Activated T-cell treated with anti-CD3 and anti-CD28 coated beads for 24 hours (primary cell): ENCODE measurements at places on chromosomes 12 and 14.

DNA sequence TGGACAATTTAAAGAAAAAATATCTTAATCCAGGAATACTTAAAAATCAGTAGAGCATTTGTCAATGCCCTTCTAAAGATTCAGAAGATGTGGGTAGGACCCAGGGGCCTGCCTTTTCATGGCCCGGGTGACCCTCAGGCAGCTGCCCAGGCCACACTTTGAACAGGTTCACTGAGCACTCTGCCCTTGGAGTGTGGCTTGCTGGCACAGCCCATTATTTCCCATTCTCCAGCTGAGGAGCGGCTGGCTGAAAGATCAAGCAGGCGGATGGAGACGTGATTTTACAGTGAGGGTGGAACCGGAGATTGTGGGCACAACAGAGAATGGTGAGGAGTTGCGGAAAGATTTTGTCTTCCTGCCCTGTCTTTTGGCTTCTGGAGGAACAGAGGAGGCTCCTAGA, 7.1 kb upstream of the PRPH start:
- no peak for DNase-seq

GRCh38 chr12:116945886-116946550, 35.3 kb downstream of the FBXW8 start:
- no peak for DNase-seq

DNA sequence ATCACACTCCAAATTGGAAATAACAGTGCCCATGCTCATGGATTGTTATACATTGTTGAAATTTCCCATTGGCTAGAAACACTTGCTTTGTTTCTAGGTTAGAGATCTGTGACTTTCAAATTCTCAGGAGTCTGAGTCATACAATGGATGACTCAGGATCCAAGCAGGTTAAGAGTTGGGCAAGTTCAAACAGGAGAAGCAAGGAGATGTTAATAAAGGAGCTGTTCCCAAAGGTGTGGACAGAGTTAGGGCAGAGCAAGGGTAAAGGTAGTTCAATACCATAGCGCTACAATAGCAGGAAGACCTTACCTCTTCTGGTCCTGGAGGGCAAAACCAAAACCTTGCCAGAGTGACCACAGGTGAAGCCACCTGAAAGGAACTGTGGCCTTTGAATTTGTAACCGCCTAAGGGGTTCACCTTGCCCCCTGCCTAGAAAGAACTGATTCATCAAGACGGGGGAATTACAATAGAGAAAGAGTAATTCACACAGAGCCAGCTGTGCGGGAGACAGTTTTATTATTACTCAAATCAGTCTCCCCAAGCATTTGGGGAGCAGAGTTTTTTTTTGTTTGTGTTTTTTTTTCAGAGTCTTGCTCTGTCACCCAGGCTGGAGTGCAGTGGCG, 4.2 kb upstream of the AMN1 start:
- DNase-seq, result no peak

GRCh38 chr14:77004711-77005460, 23.6 kb downstream of the IRF2BPL start:
- DNase-seq, result no peak

DNA sequence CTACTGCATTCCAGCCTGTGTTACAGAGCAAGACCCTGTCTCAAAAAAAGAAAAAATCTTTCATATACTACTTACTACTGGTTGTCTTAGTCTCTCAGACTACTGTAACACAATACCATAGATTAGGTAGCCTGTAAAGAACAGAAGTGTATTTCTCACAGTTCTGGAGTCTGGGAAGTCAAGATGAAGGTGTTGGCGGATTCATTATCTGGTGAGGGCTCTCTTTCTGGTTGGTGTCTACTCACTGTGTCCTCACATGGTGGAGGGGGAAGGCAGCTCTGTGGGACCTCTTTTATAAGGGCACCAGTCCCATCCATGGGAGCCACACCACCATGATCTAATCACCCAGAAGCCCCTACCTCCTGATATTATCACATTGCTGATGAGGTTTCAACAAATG, 14.4 kb downstream of the WDR20 start:
- DNase-seq, result no peak

- peak; percentile 4 for DNase-seq
Measured at GRCh38 chr12:77324763-77325468, 259.5 kb upstream of the E2F7 start.

DNA sequence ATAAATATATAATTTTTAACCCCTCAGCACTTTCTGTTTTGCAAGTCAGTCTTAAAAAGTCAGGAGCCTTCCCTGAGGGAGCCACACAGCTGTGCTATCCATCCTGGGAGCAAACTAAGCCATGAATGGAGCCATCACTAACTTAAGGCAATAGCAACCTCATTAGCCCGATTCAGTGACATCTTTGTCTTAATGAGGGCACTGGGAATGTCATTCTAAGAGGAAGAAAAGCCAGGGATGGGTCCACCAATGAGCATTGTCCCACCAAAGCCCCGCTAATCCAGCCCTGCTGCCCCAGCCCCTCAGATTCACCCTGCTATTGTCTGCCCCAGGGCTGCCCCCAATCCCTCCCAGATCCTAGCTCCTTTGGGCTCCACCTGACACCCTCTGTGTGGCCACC, 19.5 kb downstream of the GSC start:
- DNase-seq, result no peak

DNA sequence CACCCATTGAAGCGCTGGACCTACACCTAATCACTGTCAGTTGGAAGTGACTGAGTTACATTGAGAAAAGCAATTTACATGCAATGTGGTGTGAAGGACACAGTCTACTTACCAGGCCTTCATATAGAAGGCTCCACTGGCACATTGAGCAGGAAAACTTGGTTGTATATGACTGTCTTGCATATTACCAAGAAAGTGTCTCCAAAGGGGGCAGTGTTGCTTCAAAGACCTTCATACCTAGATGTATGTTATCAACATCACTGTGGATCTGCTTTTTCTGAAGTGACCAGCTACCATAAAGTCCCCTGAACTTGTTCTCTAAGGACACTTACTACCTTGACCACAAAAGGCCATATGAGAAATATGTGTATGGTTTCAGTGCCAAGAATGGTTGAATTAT, 64.1 kb downstream of the NELL2 start:
- DNase-seq, result peak; percentile 31

DNA sequence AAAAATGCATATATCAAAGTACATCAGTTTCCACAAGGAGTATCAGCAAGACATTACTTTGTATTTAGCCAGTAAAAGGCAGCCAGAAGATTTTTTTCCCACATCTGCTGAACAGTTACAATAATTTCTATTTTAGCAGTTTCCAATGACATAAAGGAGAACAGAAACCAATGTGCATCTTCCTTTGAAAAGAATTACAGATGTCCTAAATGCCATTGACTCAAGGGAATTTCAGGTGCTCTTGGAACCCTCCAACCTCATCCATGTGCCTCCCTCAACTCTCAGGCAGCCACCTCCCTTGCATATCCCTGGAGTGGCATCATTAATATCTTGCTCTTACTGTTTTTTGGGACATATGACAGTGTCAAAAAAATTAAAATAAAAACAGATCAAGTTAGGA, 62.2 kb upstream of the ST8SIA1 start:
- DNase-seq, result no peak

DNA sequence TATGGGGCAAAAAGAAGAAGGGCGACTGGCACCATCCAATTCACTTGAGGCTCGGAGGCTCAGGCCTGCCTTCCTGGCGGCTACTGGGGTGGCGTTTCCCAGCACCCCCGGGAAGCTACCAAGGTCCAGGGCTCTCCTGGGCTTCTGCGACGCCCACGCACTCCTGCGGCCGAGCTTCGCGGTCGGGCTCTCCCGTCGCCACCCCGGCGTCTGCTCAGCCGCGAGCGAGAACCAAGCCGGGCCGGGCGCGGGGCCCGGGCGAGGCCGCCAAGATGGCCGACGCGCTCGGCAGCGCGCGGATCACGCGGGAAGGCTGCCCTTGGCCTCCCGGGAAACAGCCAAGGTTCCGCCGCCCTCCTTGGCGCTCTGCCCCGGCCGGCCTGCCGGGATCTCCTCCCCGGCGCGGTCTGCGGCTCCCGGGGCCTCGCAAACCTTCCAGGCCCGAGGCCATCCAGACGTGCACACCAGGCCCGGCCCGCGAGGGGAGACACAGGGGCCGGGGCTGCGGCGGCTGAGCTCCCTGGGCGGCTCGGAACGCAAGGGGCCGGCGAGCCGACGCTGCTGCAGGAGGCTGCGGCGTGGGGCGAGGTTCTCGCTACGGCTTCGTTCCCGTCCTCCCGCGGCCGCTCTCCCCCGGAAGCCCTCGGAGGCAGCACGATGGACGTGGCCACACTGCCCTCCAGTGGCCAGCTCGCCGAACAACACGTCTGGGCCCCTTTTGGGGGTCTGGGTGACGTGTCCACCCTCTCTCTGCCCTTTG, 23.5 kb upstream of the ZFP36L1 start:
- DNase-seq, result peak; percentile 88

DNA sequence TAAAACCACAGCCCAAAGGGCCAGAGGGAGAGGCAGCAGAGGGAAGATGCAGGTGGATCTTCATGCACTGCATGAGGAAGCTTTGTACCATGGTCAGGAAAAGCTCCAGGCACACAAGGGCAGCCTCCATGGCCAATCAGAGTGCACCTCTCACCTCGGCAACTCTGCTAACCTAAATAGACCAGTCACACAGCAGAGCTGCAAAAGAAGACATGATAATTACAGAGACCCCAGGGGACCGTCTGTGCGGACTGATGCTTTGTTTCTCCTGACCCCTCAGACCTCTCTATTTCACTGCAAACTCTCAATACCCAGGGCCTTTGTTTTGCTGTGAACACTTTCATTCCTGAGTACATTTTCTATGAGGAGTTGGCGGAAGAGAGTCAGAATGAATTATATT, 10.7 kb upstream of the TCL1B start:
- no peak for DNase-seq

DNA sequence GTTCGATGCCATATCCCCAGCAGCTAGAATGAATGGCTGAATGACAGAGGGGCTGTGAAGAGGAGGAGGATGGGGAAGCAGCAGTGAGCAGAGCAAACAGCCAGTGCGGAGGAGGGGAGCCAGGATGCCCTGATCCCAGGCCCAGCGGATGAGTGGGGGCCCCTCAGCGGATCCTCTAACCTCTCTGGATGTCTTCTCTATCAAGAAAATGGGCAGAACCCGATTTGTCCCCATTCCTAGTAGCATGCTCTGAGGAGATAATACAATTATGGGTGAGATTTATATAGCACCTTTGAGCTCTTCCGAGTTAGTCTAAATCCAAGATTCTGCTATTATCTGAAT, 30.0 kb upstream of the RPLP0 start:
- DNase-seq, result no peak

DNA sequence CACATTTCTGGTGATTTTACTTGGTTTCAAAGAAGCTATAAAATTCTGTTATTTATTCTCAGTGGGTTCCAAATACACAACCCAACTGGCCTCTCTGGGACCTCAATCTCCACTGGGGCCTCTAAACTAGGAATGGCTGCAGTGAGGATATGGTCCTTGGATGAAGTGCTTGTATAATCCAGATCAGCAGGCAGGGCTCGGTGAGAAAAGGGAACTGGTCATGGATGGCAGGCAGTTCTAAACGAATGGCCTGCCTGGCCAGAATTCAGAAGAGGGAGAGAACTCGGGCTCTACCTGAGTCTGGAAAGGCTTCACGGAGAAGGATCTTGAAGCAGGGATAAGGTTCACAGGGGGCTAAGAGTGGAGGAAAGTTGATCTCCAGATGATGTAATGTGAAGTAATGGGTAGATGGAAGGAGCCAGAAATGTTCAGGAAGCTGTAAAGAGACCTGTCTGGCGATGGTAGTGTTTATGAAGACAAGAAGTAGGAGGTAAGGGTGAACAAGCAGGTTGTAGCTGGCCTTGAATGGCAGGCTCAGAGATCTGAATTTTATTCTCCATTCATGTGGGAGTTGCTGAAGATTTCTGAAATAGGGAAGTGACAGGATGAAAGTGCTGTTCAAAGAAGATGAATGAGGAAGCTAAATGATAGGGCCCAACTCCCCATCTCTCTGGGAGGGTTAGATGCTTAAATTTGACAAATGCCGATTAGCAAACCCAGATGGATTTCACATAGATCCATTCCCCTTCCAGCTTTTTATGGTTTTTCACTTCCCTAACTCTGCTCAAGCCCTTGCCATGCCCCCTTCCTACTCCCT, 31.5 kb upstream of the ANO6 start:
- DNase-seq, result no peak

DNA sequence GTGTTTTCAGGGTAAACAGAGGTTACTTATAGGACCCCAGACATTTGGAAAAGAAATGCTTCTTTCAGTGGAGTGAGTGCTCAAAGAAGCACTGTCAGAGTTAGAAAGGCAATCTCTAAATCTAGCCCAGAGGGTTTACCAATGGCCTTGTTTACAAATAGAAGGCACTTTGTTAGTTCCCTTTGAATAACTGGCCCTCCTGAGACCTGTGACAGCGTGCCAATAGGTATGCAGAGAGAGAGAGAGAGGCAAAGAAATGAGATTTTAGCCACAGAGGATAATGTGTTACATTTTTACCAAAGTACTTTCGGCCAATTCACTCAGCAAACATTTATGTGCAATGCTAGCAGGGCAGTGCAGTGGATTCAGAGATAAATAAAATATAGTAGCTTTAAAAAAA, 41.9 kb downstream of the TPH2 start:
- no peak for DNase-seq

- DNase-seq, result no peak
Measured at GRCh38 chr12:59619461-59620240, 23.8 kb downstream of the SLC16A7 start.

GRCh38 chr12:65327207-65328076, 49.0 kb downstream of the MSRB3 start:
- no peak for DNase-seq

- DNase-seq, result no peak
Measured at GRCh38 chr14:56846970-56847930, 37.0 kb upstream of the OTX2 start.

- DNase-seq, result no peak
Measured at GRCh38 chr12:131699434-131699833, 11.5 kb upstream of the SFSWAP start.

DNA sequence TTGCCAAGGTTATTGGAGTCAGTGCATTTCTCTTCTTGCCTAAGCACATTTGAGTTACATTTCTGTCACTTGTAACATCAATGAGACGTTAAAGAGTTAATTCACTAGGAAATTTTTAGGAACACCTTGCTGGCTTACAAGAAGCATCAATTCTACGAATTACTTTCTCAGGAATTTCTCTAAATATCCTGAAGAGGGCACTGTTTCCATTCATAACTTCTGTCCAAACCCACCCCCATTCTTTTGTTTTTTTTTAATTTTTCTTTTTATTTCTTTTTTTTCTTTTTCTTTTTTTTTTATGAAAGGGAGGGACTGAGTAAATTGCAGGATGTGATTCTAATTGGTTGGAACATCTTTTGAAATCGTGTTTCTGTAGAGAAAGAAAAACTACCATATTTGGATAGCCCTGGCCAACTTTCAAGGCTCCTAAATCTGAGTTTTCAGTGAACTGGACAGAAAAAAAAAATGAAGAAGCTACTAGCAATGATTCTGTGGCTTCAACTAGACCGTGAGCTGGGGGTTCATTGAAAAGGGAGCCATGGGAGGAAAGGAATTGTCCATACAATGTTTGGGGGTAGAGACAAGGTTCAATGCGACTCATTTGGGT, 285.3 kb downstream of the DAD1 start:
- no peak for DNase-seq

DNA sequence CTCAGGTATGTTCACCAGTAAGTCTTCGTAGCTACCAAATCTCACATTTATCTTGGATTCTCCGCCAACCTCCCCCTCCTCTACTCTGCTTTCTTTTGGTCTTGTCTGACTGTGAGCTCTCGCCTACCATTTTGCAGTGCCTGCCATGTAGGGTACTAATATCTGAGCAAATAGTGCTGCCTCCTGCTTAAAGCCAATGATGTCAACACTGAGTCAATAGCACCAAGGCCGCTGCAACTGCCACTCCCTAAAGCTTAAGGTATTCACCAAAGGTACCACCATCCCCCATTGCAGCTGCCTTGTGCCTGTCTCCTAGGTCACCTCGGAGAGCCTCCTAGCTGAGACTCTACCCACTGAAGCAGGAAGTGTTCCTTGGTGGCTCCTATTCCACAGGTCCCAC, 114.8 kb upstream of the FUT8 start:
- no peak for DNase-seq
